ENCODE measurements at places on chromosomes 5 and 9. TPM values are rescaled to one million over a fixed set of nuclear protein-coding genes. Genes with fewer than 3 reads are reported as not detected.

- no peak for DNase-seq
These were observed 195.4 kb downstream of the ADAMTS12 start for GRCh38 chr5:33696411-33696810.

HAND1 gene
- not detected for total RNA-seq

DNA sequence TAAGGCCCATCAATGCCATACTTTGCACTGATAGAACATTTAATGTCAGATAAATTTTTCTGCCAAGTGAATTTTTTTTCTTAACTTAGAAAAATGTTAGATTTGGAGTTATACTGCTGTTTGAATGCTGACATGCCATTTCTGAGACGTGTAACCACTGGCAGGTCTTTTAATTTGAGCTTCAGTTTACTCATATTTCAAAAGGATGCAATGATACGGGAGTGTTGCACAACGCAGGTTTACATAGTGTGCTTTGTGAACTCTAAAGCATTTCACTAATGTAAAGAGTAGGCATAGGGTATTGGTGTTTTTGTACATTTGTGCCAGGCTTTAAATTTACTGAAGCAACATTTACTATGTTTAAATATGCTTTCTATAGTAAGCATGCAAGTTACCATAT, 4.2 kb downstream of the ZBTB43 start:
- DNase-seq = no peak

ELOVL7 gene
- not detected for total RNA-seq

GRCh38 chr5:10578293-10578665, 14.4 kb downstream of the ANKRD33B start:
- DNase-seq = no peak

DNA sequence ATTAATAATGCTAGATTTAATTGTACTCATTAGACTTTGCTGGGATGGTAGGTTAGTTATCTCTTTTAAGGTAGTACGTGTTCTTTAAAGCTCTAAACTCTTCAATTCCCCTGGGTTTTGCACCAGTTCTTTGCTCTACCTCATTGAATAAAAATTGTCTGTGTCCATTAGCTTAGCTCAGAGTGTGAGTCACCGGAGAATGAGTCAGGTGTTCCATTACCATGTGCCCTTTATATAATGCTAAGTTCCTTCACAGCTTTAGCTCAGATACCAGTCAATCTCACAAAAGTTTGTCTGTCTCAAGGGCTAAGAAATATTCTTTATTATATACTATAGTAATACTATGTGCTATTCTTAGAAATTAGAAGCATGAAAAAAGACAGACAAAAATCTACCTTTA, 339.4 kb downstream of the PRELID2 start:
- DNase-seq = peak; percentile 84

- DNase-seq = no peak
These were observed 803.3 kb downstream of the DTWD2 start for GRCh38 chr5:118185018-118185417.

- DNase-seq = no peak
These were observed 382.3 kb upstream of the CDH10 start for GRCh38 chr5:25027061-25027460.

DNA sequence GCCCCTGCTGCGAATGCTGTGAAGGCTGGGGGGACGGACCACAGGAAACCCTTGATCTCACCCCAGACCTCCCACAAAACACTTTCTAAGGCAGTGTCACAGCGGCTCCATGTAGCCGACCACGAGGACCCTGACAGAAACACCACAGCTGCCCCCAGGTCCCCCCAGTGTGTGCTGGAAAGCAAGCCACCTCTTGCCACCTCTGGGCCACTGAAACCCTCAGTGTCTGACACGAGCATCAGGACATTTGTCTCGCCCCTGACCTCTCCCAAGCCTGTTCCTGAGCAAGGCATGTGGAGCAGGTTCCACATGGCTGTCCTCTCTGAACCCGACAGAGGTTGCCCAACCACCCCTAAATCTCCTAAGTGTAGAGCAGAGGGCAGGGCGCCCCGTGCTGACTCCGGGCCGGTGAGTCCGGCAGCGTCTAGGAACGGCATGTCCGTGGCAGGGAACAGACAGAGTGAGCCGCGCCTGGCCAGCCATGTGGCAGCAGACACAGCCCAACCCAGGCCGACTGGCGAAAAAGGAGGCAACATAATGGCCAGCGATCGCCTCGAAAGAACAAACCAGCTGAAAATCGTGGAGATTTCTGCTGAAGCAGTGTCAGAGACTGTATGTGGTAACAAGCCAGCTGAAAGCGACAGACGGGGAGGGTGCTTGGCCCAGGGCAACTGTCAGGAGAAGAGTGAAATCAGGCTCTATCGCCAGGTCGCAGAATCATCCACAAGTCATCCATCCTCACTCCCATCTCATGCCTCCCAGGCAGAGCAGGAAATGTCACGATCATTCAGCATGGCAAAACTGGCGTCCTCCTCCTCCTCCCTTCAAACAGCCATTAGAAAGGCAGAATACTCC, 84.7 kb downstream of the GOLPH3 start:
- no peak for DNase-seq

Measured in HFFc6 (cell line).